Heart right ventricle (tissue), 16 donors: ENCODE measurements at places on chromosomes 2 and 18. TPM values are rescaled to one million over a fixed set of nuclear protein-coding genes. Genes with fewer than 3 reads are reported as not detected.

GPR45 gene
- not detected for polyA plus RNA-seq

KLHL30 gene
- 3.0 TPM for polyA plus RNA-seq

SERPINB4 gene
- not detected for polyA plus RNA-seq

VIT gene
- polyA plus RNA-seq, result 2.7 TPM

LOXHD1 gene
- 0.19 TPM for polyA plus RNA-seq

LINC00305 gene
- not detected for polyA plus RNA-seq

GLB1L gene
- 1.5 TPM for polyA plus RNA-seq

NYAP2 gene
- polyA plus RNA-seq, result not detected

KCNS3 gene
- 2.1 TPM for polyA plus RNA-seq

RAD51AP2 gene
- polyA plus RNA-seq, result 0.03 TPM

LAMA3 gene
- polyA plus RNA-seq, result 1.7 TPM

HOXD3 gene
- 0.15 TPM for polyA plus RNA-seq

DYNAP gene
- polyA plus RNA-seq, result not detected

CHRNG gene
- not detected for polyA plus RNA-seq

NDC80 gene
- polyA plus RNA-seq, result 0.33 TPM

TUBB8B gene
- polyA plus RNA-seq, result not detected

UGT1A10 gene
- polyA plus RNA-seq, result not detected

RAB6D gene
- polyA plus RNA-seq, result 0.01 TPM

RFTN2 gene
- polyA plus RNA-seq, result 2.0 TPM
